HTR-8/SVneo (cell line): ENCODE measurements at places on chromosomes 7 and 10.
A peak's percentile ranks its signal among the peaks of the same experiment; 100 is the strongest.

GRCh38 chr10:93820434-93820833 lies 62.7 kb downstream of the LGI1 start:
- peak; percentile 41 for DNase-seq

DNA sequence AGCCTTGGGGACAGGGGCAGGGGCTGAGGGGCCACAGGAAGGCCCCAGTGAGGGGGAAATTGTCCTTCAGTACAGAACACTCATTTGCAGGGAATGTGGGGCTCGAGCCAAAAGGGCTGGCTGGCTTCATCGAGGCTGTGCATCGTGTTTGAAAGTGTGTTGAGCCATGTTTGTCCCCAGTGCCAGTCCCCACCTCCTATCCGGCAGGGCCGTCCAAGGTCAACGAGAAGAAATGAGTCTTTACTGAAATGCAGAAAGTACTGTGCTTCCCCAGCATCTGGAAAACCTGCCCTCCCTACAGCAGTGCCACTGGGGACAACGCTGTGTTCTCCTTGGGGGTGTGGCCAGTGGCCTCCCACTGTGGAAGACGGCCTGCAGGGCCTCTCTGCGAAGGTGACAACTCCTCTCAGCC lies 214.1 kb downstream of the KLF6 start:
- no peak for DNase-seq

- peak; percentile 51 for DNase-seq
Observed at GRCh38 chr10:21926949-21927348, 76.6 kb downstream of the DNAJC1 start.

DNA sequence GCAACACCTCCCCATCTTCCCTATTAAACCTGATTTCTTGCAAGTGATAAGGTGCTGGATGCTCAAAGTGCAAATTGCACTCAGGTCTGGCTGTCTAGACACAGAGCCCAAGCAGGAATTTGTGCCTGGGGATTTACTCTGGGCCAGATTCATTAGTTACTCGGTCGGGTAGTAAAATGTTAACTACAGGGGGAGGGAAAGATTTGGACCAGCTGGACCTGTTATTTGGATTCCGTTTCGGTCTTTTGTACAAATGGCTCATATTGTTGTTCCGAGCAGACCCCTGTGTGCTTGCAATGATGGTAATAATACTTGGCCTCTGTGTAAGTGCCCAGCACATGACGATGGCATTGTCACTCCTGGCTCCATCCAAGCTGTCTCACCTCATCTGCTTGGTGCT lies 609.6 kb downstream of the KCNMA1 start:
- no peak for DNase-seq

GRCh38 chr10:125086691-125087090 lies 73.7 kb downstream of the CTBP2 start:
- DNase-seq = no peak

DNA sequence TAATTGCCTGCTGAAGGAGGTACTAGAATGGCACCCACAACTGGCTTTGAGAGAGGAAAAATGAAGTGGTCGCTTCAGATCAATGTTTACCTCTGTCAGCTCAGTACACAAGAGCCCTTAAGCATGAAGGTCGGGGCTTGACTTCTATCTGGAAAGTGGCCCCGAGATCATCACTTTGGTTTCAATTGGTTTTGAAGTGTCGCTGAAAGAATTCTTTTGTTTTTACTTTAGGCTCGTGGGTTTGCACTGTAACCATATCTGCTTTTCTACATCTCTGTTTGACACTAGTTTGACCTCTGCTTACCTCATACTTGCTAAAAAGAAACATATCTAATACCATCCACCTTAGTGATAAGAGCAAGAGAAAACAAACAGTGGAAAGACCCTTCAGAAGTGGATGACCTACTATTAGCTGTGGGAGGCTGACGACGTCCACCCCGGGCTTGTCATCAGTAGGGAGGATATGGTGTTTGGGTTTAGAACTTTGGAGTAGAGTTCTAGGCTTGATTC lies 361.8 kb downstream of the GATA3 start:
- no peak for DNase-seq

GRCh38 chr7:69269806-69270205 lies 328.5 kb upstream of the AUTS2 start:
- DNase-seq = no peak
